Spleen (tissue), 13 donors: ENCODE measurements at places on chromosomes 5 and 9. TPM values are rescaled to one million over a fixed set of nuclear protein-coding genes. Genes with fewer than 3 reads are reported as not detected.

Gene SLIT3
- 32.4 TPM for total RNA-seq

Gene FOXD4L5
- total RNA-seq, result 0.26 TPM

Gene SPINK13
- not detected for total RNA-seq

Gene TLR4
- 216 TPM for total RNA-seq

Gene C5orf52
- not detected for total RNA-seq

Gene KIAA1958
- total RNA-seq, result 6.5 TPM

Gene SLC34A3
- total RNA-seq, result not detected

Gene UGT3A1
- not detected for total RNA-seq

Gene TTLL11
- 9.5 TPM for total RNA-seq

Gene DDX4
- total RNA-seq, result not detected

Gene EGFLAM
- total RNA-seq, result 9.6 TPM

Gene RCL1
- 20.1 TPM for total RNA-seq

Gene ZBTB6
- total RNA-seq, result 16.8 TPM

Gene POU5F2
- 9.3 TPM for total RNA-seq

Gene ELAVL2
- total RNA-seq, result not detected

Gene IL17B
- not detected for total RNA-seq

Gene TMEM215
- total RNA-seq, result not detected

Gene PCDHB3
- total RNA-seq, result 3.1 TPM

Gene CBY3
- total RNA-seq, result not detected

Gene MARCOL
- not detected for total RNA-seq

Gene PCDHB9
- total RNA-seq, result 1.2 TPM

Gene MARCHF3
- 12.7 TPM for total RNA-seq

Gene ADAMTS6
- total RNA-seq, result 6.3 TPM

Gene RASEF
- 0.51 TPM for total RNA-seq

Gene FCN2
- total RNA-seq, result 4.1 TPM

Gene ST6GALNAC4
- 64.5 TPM for total RNA-seq

Gene LCN9
- total RNA-seq, result not detected

Gene ECSCR
- 20.8 TPM for total RNA-seq

Gene SWI5
- total RNA-seq, result 11.0 TPM

Gene PCDHGB4
- 3.8 TPM for total RNA-seq

Gene SPATA31C1
- not detected for total RNA-seq

Gene RABL6
- total RNA-seq, result 53.2 TPM

Gene TEK
- 54.3 TPM for total RNA-seq

Gene RANBP3L
- total RNA-seq, result not detected

Gene CDC14B
- total RNA-seq, result 4.6 TPM

Gene CARTPT
- not detected for total RNA-seq

Gene TPM2
- 157 TPM for total RNA-seq

Gene PCDHGA7
- total RNA-seq, result 1.2 TPM

Gene CDX1
- not detected for total RNA-seq

Gene LMX1B
- not detected for total RNA-seq

Gene RFX3
- 22.3 TPM for total RNA-seq

Gene MCTP1
- 22.1 TPM for total RNA-seq

Gene SPATA6L
- total RNA-seq, result 1.6 TPM

Gene SLC46A2
- 1.0 TPM for total RNA-seq

Gene ST8SIA4
- total RNA-seq, result 56.1 TPM
